Naive thymus-derived CD4-positive, alpha-beta T cell (primary cell): ENCODE measurements at places on chromosomes 1 and 21.

- peak; percentile 20 for DNase-seq
Observed at GRCh38 chr1:149965440-149965839, 28.8 kb upstream of the MTMR11 start.

GRCh38 chr1:198811449-198811848 is 172.6 kb downstream of the PTPRC start:
- DNase-seq, result no peak

DNA sequence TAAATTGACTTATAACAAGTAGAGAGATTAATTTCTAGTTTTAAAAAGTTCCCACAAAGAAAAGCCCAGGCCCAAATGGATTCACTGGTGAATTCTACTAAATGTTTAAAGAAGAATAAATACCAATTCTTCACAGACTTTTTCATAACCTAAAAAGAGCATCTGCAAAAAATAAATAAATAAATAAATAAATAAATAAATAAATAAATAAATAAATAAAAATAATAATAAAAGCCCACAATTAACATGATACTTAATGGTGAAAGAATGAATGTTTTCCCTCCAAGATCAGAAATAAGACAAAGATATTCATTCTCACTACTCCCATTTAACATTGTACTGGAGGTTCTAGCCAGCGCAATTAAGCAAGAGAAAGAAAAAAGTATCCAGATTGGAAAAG is 97.6 kb upstream of the KAZN start:
- no peak for DNase-seq

GRCh38 chr1:115980998-115981993 is 5.0 kb downstream of the SLC22A15 start:
- DNase-seq, result peak; percentile 19
